ENCODE measurements at places on chromosomes 1 and 21.

DNA sequence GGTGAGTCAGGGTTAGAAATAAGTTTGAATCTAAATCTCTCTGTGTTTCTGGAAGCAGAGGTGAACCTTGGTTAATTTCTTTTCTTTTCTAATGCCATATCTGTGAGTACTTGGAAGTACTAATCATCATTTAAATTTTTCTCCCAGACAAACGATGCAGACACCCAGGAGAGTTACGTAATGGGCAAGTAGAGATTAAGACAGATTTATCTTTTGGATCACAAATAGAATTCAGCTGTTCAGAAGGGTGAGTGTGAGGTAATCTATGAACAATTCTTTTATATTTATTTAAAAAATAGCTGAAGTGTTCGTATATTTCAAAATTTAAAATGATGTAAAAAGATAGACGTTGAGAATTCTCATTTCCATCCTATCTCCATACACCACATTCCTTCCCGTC, 11.2 kb downstream of the C4BPA start:
- H3K36me3 ChIP-seq = no peaks in the 10 kb centered on the region
- no peak overlapping the region for H3K27ac ChIP-seq
- no peak for DNase-seq
- H3K27me3 ChIP-seq = peaks cover 19% of the 10 kb centered on the region

GRCh38 chr1:231036416-231036815, 3.6 kb downstream of the FAM89A start:
- H3K27me3 ChIP-seq = peaks cover 6% of the 10 kb centered on the region
- H3K27ac ChIP-seq = no peak overlapping the region
- peaks cover 24% of the 10 kb centered on the region for H3K4me1 ChIP-seq

- no peak overlapping the region for H3K27ac ChIP-seq
- peaks cover 5% of the 10 kb centered on the region for H3K36me3 ChIP-seq
- H3K4me3 ChIP-seq = no peak overlapping the region
- H3K27me3 ChIP-seq = no peaks in the 10 kb centered on the region
Observed at GRCh38 chr1:10257851-10258250, 47.5 kb downstream of the KIF1B start.

- H3K27ac ChIP-seq = no peak overlapping the region
- H3K27me3 ChIP-seq = peaks cover 8% of the 10 kb centered on the region
- H3K4me3 ChIP-seq = no peak overlapping the region
Observed at GRCh38 chr1:4269330-4269729, 369.3 kb upstream of the C1orf174 start.

DNA sequence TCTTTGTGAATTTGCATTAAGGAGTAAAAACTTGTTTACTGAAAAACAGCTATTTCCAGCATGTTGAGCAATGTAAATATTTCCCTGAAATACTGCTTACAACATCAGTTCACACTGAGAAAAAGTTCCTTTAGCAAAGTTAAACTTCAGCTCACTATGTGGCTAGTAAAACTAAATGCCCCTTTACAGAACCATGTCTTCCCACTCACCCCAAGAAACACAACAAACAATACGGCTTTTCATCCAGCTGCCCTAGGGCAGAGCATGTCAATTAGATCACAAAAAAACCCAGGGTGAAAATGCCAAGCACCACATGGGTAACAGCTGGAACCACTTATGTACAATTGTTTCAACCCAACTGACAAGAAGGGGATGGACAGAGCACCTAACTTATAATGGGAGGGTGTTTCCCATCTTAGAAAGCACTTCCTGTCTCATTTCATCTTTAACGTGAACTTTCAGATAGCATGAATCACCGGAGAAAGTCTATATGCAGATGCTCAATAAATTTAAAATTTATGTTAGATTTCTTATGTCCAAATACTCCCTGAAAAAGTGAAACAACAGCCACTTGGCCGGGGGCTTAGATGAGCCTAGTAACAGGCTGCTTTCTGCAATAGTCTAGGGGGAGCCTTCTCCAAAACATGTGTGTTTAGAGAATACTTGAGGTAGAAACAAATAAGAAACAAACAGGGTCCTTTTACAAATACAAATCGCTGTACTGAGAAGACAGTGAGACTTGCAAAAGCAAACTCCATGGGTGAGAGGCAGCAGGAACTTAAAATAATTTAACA, 6.6 kb downstream of the NID1 start:
- H3K36me3 ChIP-seq = no peaks in the 10 kb centered on the region
- H3K4me3 ChIP-seq = no peak overlapping the region
- H3K27me3 ChIP-seq = peaks cover 38% of the 10 kb centered on the region
- no peak overlapping the region for H3K27ac ChIP-seq

- DNase-seq = no peak
- H3K27ac ChIP-seq = no peak overlapping the region
- no peak overlapping the region for H3K4me3 ChIP-seq
- no peaks in the 10 kb centered on the region for H3K27me3 ChIP-seq
Observed at GRCh38 chr21:37383086-37383485, 16.5 kb downstream of the DYRK1A start.

- peak; percentile 76 for DNase-seq
- H3K4me1 ChIP-seq = peaks cover 44% of the 10 kb centered on the region
- no peaks in the 10 kb centered on the region for H3K27me3 ChIP-seq
- H3K27ac ChIP-seq = peak overlapping the region; percentile 99
Observed at GRCh38 chr1:181089676-181090544, 1.4 kb downstream of the IER5 start.

DNA sequence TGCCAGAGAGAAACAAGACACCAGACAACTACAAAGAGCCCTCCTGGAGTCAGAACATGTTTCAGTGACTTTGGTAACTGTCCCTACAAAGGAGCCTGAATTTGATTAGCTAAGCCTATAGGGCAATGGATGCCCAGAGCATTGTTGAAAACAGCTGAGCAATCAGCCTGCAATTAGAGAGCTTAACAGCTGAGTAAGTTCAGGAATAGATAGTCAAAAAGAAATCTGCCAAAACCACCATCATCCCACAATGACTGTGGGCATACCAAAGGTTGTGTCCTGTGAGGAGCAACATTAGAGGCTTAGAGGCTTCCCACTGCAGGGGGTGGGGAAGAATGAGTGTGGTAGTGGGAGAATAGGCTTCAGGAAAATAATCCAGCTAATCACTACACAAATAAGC, 32.1 kb downstream of the SH3BP5L start:
- H3K36me3 ChIP-seq = no peaks in the 10 kb centered on the region
- no peak overlapping the region for H3K27ac ChIP-seq
- no peak overlapping the region for H3K4me3 ChIP-seq
- H3K27me3 ChIP-seq = peaks cover 9% of the 10 kb centered on the region
- DNase-seq = no peak
- H3K4me1 ChIP-seq = no peaks in the 10 kb centered on the region

- no peaks in the 10 kb centered on the region for H3K36me3 ChIP-seq
- H3K4me3 ChIP-seq = no peak overlapping the region
- H3K27ac ChIP-seq = no peak overlapping the region
- peaks cover 2% of the 10 kb centered on the region for H3K4me1 ChIP-seq
Observed at GRCh38 chr1:42420911-42421585, 34.8 kb downstream of the ZMYND12 start.

- H3K4me1 ChIP-seq = no peaks in the 10 kb centered on the region
- no peak overlapping the region for H3K4me3 ChIP-seq
- DNase-seq = no peak
- H3K36me3 ChIP-seq = no peaks in the 10 kb centered on the region
Observed at GRCh38 chr1:153617663-153618062, 1.5 kb upstream of the S100A14 start.

- peaks cover 1% of the 10 kb centered on the region for H3K27me3 ChIP-seq
- H3K4me1 ChIP-seq = no peaks in the 10 kb centered on the region
- no peak overlapping the region for H3K4me3 ChIP-seq
- no peak overlapping the region for H3K27ac ChIP-seq
- DNase-seq = no peak
Observed at GRCh38 chr1:192436441-192437078, 119.8 kb downstream of the RGS21 start.

- H3K4me1 ChIP-seq = no peaks in the 10 kb centered on the region
- DNase-seq = no peak
- no peak overlapping the region for H3K27ac ChIP-seq
- no peak overlapping the region for H3K4me3 ChIP-seq
- H3K36me3 ChIP-seq = no peaks in the 10 kb centered on the region
Observed at GRCh38 chr1:163147019-163147418, 55.7 kb downstream of the RGS5 start.

DNA sequence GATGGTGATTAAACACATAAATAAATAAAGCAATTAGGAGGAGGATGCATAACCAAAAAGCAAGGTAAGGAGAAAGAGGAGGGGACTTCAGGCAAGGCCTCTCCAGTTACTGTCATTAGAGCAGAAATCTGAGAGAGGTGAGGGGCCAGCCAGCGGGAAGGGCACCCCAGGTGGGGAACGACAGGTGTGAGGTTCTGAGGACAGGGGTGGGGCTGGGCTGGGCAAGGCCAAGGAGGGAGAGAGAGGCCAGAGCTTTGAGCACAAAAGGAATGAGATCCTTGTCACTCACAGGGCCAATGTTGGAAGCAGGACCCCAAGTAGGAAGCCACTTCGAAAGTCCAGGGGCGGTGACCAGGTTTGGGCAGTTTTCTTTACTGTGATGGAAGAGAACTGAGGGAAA, 182.2 kb upstream of the RAB4A start:
- H3K36me3 ChIP-seq = no peaks in the 10 kb centered on the region
- H3K27me3 ChIP-seq = peaks cover 13% of the 10 kb centered on the region
- peaks cover 7% of the 10 kb centered on the region for H3K4me1 ChIP-seq
- DNase-seq = no peak

- no peak overlapping the region for H3K27ac ChIP-seq
- H3K4me3 ChIP-seq = no peak overlapping the region
- H3K36me3 ChIP-seq = no peaks in the 10 kb centered on the region
- DNase-seq = no peak
- no peaks in the 10 kb centered on the region for H3K4me1 ChIP-seq
Observed at GRCh38 chr1:29651246-29651645, 414.9 kb downstream of the PTPRU start.

DNA sequence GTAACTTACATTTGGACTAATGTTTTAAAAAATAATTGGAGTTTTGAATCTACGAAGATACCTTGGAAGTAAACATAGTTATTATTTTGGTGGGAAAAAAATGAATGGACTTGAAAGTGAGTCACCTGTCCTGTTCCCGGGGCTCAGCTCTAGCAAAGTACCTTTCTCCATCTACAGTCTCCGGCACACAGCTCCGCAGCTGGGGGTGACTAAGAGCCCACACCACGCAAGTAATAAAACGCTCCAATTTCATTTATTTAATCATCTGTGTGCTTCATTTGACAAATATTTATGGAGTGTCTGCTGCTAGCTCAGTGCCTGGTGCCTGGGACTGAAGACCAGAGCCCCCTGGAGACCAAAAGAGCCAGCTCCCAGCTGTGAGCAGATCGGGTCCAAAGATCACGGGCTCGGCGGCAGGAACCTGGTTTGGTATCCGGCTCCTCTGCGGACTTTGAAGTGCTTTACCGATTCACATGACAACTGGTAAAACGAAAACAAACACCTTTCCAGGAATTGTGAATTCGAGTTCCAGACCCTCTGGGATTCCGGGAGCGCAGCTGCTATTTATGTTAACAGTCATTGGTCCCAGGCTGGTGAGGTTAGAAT, 1.7 kb upstream of the RIPK4 start:
- H3K27me3 ChIP-seq = peaks cover 54% of the 10 kb centered on the region
- H3K4me3 ChIP-seq = peak overlapping the region; percentile 81
- peak; percentile 49 for DNase-seq
- no peak overlapping the region for H3K27ac ChIP-seq

- H3K36me3 ChIP-seq = peaks cover 32% of the 10 kb centered on the region
- H3K27me3 ChIP-seq = no peaks in the 10 kb centered on the region
- no peak overlapping the region for H3K27ac ChIP-seq
- H3K4me1 ChIP-seq = no peaks in the 10 kb centered on the region
Observed at GRCh38 chr1:202745323-202745888, 35.2 kb upstream of the SYT2 start.

- no peaks in the 10 kb centered on the region for H3K36me3 ChIP-seq
- no peak overlapping the region for H3K27ac ChIP-seq
- peaks cover 6% of the 10 kb centered on the region for H3K27me3 ChIP-seq
- H3K4me1 ChIP-seq = peaks cover 2% of the 10 kb centered on the region
Observed at GRCh38 chr1:91736715-91737615, 149.0 kb downstream of the TGFBR3 start.

- DNase-seq = no peak
- peaks cover 4% of the 10 kb centered on the region for H3K27me3 ChIP-seq
- H3K4me3 ChIP-seq = no peak overlapping the region
- no peaks in the 10 kb centered on the region for H3K4me1 ChIP-seq
- H3K27ac ChIP-seq = no peak overlapping the region
Observed at GRCh38 chr1:29502225-29502910, 266.0 kb downstream of the PTPRU start.

- peak; percentile 82 for DNase-seq
- peaks cover 32% of the 10 kb centered on the region for H3K4me1 ChIP-seq
- peak overlapping the region; percentile 95 for H3K4me3 ChIP-seq
- H3K36me3 ChIP-seq = peaks cover 2% of the 10 kb centered on the region
Observed at GRCh38 chr1:148388260-148389026, 94.7 kb downstream of the PPIAL4G start.

DNA sequence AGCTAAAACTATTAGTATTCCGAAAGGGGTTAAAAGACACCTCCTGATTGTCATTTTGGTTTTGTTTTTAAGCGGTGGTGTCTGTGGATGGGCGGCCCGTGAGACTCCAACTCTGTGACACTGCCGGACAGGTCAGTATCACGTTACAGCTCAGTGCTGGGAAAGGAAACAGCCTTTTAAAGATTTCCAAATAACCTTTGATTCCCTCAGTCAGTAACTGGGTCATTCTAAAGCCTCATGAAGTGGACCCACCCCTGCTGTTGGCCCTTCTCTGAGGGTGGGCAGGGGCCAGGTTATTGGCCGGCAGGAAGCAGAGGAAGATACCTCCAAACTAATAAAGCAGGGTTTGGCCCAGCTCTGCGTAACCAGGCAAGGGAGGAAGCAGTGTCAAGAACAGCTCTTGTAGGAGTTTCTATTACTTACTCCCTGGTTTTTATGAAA, 2.3 kb downstream of the RHOU start:
- H3K36me3 ChIP-seq = peaks cover 21% of the 10 kb centered on the region
- peaks cover 9% of the 10 kb centered on the region for H3K27me3 ChIP-seq
- DNase-seq = no peak
- H3K4me3 ChIP-seq = no peak overlapping the region
- peaks cover 27% of the 10 kb centered on the region for H3K4me1 ChIP-seq

DNA sequence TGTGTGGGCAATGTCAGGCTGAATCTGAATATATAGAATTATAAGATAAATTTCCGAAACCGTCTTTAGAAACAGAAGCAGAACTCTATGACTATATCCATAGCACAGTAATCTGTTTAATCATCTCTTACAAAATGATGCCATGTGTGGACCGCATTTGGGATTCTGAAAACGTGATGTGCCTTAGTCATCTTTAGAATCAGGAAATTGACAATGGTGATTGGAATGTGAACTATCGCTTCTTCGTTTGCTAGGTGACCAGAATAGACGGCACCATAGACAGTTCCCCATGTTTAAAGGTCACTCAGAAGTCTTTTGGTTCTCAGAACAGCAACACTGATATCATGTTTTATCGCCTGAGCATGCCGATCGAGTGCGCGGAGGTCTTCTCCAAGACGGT, 300.3 kb downstream of the ZP4 start:
- DNase-seq = no peak
- no peak overlapping the region for H3K4me3 ChIP-seq
- no peaks in the 10 kb centered on the region for H3K27me3 ChIP-seq
- H3K27ac ChIP-seq = no peak overlapping the region
- no peaks in the 10 kb centered on the region for H3K36me3 ChIP-seq
